Esophagus squamous epithelium (tissue), 5 donors: ENCODE measurements at places on chromosomes 3 and 15.

GRCh38 chr3:109618766-109619378 is 281.5 kb upstream of the DPPA4 start:
- no peak for DNase-seq

DNA sequence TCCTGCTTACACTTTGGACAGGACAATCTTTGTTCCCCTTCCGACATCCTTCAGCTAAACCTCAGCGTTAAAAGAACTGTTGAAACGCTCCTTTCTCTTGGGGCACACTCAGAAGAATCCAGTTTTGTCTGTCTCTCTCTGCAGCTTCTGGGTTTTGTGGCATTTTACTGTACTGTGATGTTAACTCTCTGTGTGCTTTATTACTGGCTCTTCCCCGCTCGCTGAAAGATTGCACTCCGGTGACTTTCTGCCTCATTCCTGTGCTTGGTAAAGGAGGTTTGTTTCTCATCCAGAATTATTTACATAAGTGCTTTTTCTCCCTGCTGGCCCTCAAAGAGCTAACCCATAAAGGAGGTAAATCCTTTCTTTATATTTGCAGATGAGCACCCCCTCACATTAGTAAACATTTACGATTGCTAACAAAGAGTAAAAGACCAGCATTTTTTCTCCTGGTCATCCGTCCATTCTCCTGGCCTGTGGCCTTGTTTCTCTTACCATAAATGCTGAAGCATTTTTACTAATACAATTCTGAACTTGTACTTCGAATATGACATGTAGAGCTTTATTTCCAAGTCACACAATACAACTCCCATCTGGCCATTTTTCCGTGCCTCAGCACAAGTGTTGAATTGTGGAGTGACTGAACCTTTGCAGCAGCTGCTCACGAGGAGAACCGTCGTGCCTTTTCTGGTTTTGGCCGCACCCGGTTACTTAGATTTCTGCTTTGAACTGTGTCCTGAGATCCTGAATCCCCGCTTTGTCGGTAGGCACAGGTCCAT is 69.3 kb upstream of the RPL35A start:
- no peak for DNase-seq

- no peak for DNase-seq
Measured at GRCh38 chr3:71087143-71088018, 496.1 kb downstream of the FOXP1 start.

DNA sequence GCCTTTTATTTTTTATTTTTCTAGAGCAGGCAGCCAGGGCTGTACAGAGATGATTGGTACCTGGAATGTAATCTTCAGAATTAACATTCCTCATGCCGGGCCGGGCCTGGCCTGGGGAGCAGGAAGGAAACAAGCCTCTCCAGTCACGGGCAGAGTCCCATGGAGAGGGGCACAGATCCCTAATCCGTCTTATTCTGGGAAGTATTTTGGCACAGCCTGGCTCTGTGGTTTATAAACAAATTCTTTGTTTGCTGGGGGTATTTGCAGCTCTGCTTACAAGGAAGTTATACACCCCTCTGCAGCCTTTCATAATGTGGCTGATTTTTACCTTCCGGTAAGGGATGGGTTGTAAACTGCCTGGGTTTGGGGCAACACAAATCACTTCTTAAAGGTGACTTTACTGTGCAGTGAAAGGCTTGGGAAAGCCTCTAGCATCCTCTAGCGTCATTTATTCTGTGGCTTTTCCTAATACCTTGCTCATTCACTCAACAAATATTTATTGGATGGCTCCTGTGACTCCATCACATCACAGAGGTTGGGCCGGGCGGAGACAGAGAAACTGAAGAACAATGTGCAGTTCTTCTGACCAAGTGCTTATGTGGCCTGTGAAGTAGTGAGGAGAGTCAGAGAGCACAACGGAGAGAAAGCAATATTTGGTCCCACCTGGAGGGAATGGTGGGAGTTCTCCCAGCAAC is 2.7 kb downstream of the SLC6A20 start:
- DNase-seq: no peak

GRCh38 chr15:71790081-71790480 is 20.3 kb upstream of the NR2E3 start:
- DNase-seq: no peak
